ENCODE measurements at places on chromosomes 4 and X.

GRCh38 chrX:10761447-10761846 is 141.1 kb upstream of the MID1 start:
- no peak for DNase-seq

DNA sequence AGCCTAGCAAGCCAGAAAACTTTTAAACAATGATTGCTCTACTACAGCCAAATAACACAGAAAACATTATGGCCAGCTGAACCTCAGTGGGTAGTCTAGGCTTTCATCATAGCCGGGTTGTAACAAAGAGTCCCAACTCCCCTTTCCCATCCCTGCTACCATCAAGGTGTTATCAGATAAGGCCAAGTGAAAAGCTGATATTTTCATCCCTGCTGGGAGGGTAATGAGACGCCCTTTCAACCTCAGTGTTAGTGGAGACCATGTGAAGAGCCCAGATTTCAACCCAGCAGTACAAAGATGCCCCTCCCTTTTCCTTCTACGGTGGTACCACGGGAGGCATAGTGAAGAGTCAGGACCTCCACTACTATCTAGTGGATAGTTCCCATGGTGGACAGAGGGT is 433.7 kb downstream of the GPM6A start:
- DNase-seq = no peak

DNA sequence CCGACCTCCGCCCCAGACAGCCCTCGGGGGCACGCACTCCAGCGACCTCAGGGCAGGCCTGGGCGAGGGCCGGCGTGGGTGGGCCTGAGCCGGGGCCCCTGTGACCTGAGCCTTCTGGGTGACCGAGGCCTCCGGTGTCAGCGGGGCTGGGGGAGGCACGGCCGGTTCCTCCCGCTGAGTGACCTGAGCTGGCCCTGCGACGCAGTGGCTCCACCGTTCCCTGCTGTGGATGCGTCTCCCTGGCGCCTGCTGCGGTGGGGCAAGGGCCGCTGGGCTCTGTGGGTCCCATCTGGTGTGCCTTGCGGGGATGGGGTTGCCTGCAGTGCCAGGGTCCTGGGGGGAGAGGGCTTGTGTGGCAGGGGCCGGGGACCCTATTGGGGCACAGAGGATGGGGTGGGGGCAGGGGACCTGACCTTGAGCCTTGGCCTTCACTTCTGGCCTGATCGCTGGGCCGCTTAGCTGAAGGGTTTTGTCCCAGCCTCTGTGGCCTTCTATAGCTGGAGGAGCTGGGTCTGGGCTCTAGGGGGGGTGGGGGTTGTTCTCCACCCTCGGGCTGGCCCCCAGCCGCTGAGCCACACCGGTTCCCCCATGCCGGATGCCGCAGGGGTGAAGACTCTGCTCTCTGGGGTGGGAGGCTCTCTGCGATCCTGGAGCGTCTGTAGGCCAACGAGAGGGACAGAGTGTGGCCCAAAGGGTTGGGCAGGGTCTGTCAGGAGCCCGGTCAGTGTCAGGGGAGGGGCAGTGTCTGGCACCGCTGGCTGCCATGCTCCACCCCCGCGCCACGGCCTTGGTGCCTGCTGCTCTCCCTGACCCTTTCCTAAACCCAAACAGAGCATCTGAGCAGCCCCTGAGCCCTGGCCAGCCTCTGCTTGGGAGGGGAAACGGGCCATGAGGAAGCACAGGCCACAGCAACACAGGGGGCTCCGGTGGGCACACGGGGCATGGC is 2.3 kb downstream of the NAT8L start:
- DNase-seq = no peak

GRCh38 chr4:118774321-118774720 is 61.6 kb downstream of the SEC24D start:
- DNase-seq = no peak

DNA sequence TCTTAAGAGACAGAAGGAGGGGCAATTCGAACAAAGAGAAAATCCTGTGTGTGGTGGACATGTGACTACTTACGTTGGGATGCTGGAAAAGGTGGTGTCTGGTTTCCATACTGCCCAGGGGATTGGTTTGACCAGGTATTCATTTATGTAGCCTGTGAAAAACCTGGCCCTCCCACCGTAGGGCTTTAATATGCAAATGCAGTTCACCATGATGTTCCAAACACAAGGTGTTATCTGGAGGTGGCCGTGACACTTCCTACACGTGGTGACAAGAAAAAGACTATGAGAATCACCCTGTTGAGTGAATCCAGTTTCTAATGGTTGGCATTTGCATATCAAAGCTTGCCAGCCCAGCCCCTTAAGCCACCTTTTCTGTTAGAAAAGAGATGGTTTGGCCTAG is 27.9 kb downstream of the UGT2B4 start:
- no peak for DNase-seq

DNA sequence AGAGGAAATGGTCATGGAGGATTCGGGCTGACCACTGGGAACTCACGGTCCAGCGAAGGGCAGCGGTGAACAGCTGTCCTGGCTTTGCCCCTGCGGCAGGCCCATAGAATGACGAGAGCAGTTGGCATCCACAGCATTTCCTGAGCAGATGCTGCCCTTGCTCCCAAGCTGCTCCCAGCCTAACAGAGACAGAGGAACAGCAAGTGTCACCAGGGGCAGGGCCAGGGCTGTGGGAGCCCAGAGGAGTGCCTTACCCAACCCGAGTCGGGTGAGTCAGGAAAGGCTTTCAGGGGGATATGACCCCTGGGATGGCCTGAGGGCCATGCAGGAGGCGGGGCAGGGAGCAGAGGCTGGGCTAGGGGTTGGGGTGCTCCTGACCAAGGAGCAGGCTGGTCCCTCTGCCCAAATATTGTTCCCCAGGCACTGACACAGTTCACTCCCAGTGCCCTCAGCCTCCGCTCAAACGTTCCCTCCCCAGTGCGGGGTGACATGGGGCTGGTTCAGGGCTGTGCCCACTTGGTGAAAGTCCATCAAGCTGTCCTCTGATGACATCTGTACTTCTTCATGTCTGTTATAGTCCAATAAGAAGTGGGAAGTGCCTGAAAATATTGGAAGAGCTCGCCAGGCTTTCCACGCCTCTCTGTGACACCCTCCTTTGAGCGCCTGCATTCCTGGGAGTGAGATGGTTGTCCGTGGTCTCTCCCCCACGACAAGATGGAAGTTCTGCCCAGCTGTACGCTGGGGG is 64.7 kb upstream of the GPR78 start:
- DNase-seq = no peak

Measured in fibroblast of upper back skin (primary cell).